Activated gamma-delta T cell treated with anti-CD3 and anti-CD28 coated beads, Interleukin-2, amount 50 U/mL, for 16 hours (primary cell): ENCODE measurements at places on chromosomes 11 and 22.

DNA sequence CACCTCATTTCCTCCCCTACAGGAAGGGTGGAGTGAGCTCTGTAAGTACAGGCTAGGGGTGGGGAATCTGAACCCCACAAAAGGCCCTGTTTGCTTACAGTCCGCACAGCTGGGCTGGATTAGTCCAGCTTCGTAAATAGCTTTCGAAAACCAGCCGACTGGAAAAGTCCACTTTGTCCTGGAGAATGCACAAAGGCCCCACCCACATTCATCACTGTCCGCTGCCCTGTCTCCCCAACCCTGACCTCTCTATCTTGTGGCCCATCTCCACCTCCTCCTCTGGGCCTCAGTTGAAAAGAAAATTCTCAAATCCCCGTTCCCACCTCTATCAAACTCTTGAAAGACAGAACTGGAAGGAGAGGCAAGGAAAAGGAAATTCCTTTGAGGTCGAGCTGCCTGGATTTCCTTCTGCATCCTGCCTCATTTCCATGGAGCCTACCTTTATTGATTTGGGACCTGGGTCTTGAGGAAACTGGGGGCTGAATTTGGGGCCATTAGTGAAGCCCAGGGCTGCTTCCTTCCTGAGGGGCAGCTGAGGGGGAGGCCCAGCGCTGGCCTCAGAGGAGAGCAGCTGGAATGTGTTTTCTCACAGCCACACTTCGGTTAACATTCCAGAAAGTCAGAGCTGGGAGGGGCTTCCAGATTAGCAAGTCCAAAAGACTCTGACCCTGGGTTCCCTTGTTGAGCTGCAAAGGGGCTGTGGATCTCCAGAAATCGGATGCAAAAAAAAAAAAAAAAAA is 147.6 kb downstream of the FBXO7 start:
- no peak for DNase-seq

DNA sequence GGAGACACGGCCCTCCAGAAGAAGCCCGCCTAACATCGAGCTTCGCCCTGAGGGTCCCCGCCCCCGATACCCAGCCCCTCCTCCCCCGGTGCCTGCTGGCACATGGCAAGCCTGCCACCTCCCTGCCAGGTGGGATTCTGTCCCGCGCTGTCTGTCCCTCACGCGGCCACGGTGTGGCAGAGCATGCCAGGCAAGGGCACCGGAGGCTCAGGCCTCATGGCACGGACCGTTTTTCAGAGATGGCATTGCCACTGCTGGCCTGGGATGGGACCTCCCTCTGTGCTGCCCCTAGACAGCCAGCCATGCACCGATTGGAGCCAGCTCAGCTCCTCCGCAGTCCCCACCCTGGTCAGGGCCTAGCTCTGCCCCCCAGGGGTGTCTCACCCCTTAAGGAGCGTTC is 19.4 kb downstream of the MRPL23 start:
- no peak for DNase-seq

- no peak for DNase-seq
These were observed 321.6 kb upstream of the TENM4 start for GRCh38 chr11:79762279-79762921.

DNA sequence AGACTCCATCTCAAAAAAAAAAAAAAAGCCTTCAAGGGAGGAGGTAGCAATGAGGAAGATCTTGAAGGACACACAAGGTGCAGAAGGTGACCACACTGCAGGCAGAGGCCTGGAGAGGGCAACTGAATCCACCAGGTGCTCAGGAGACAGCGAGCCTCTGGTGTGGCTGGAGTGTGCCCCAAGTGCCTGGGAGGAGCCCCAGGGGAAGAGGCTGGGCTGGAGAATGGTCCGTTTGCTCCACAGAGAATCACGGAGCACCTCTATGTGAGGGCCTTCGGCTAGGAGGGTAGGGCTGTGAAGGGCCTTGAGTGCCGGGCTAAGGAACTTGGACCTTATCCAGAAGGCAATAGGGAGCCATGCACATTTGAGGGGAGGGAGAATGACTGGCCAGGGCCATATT is 50.3 kb downstream of the ARRB1 start:
- DNase-seq = no peak

DNA sequence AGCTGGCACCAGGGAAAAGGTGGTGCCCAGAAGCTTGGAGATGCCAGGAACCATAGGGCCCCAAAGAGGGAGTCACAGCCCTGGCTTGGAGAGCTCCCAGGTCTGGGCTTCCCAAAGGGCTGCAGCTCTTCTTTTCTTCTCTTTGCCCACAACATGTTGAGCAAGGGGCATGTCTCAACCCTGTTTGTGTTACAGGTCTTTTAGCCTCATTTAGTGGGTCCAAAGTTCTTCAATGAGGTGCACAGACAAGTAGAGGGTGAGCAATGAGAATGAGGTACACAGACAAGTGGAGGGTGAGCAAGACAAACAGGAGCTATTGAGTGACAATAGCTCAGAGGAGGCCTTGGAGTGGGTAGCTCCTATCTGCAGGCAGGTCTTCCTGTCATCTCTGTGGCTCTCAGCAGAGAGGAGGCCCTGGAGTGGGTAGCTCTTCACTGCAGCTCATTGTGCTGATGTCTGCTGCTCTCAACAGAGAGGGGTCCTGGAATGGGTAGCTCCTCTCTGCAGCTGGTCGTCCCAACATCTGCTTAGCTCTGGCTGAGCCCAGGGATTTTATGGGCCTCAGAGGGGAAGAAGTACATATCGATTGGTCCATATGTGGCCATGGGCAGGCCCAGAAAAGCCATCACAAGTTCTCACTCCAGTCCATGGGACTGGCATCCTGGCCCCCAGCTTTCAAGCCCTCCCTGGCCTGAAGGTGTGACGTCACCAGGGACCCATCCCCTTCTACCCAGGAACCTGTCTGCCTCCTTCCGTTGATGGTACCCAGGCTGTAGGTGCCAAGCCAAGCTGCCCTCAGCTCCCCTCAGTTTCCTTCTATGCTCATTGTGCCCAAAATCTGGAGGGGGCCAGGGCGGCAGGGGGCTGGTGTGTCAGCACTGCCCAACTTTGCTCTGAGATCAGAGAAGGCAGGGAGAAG is 34.9 kb downstream of the WBP2NL start:
- DNase-seq = no peak

GRCh38 chr11:40403321-40403720 is 1056.1 kb downstream of the LRRC4C start:
- no peak for DNase-seq

DNA sequence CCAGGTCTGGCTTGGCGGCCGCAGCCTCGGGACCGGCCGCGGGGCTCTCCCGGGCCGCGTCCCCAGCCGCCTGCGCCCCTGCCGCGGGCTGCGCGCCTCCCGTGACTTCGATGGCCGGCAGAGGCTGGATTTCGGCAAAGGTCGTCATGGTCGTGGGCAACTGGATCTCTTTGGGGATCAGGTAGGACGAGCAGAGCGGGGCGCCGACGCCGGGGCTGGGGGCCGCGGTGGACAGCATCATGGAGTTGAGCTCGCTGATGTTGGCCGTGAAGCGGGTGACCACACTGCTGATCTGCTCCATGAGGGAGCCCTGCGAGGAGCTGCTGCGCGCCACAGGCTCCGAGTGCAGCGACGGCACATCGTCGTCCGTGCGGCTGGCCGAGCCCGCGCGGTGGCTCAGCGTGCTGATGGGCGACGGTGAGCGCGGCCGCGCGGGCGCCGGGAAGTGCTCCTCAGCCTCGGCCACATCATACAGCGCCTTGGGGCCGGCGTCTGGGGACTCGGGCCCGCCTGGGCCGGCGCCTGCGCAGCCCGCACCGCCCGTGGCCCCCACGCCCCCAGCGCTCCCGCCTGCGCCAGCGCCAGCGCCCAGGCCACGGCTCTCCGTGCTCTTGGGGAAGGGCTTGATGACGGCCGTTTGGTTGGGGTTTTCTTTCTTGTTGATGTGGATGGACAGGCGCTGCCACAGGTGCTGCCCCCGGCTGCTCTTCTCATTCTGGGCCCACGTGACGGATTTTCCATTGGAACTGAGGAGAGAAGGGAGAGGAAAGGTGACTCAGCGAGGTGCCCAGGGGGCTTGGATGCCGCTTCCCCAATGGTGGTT is 171.4 kb upstream of the CTSC start:
- no peak for DNase-seq

DNA sequence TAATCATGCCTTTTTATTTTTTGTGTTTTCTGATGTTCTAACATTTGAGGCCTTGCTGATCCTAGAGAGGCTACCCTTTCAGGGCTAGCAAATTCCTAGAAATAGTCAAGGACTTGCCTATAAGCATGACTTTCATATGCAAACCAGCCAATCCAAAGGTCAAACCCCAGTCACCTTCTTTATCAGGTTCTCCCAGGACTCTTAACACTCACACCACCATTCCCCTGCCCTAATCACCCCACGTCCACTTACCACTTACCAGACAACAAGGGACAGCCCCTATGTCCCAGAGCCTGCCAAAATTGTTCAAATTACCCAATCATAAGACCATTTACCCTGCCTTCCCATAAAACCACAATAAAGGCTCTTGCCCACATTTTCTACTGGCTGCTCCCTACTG is 1339.8 kb downstream of the LRRC4C start:
- no peak for DNase-seq

DNA sequence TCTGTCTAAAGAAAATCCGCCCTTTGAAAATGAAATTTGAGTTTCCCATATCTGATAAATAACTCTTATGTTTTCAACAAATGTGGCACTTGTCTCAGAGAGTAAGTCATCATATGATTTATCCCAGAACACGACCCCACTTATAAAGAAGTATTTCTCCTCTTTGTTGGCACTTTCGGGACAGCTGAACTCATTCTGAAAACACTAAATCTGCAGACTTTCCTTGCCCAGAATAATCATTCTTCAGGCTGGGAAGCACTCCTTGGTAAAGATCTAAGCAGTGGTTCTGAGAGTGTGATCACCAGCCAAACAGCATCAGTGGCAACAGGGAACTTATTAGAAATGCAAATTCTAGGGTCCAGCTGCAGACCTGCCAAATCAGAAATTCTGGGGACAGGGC is 532.2 kb upstream of the API5 start:
- DNase-seq = no peak

- no peak for DNase-seq
These were observed 154.2 kb downstream of the LARGE1 start for GRCh38 chr22:33766091-33766490.

DNA sequence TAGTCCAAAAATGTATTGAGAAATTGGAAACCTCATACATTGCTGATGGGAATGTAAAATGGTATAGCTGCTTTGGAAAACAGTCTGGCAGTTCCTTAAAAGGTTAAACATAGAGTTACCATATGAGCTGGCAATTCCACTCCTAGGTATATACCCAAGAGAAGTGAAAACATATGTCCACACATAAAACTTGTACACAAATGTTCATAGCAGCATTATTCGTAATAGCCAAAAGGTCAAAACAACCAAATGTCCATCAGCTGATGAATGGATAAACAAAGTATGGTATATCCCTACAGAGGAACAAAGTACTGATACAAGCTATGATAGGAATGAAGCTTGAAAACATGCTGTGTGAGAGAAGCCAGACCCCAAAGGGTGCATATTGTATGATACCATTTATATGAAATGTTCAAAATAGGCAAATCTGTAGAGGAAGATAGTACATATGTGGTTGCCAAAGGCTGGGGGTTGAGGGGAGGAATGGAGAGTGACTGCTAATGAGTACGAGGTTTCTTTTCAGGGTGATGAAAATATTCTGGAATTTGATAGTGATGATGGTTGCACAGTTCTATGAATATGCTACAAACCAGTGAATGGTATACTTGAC is 85.8 kb downstream of the ZBTB16 start:
- no peak for DNase-seq

DNA sequence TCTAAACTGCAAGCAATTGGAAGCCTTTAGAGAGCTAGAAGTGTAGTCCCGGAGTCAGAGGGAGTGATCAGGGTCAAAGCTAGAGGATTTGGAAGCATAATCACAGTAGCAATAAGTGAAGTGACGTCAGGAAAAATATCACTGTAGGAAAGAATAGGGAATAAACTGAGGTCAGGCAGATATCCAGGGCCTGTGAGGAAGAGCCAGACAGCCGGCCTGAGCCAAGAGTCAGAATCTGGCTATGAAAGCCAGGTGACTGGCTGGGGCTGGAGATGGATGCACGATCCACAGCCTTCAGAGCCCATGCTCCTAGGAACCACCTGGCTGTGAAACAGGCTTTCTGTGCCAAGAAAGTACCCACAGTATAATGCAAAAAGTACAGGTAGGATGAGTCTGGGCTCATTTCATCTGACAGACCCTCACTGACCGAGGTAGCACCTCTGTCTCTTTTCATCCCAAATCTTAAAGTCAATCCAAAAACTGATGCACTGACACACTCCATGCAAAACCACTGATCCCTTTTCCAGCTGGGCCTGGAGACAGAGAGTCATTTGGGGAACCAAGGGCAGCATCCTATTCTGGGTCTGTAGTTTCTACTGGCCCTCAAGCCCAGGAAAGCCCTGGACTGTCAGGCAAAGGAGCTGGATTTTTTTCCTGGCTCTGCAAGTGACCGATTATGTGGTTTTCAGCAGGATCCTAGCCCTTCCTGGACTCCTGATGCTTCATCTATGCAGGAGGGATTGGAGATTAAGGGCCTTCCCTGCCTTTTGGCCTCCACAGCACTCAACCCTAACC is 21.3 kb downstream of the TRIM66 start:
- no peak for DNase-seq

GRCh38 chr11:78651136-78651775 is 76.6 kb upstream of the NARS2 start:
- no peak for DNase-seq

- DNase-seq = no peak
These were observed 1.0 kb downstream of the SYCE3 start for GRCh38 chr22:50561401-50562358.

DNA sequence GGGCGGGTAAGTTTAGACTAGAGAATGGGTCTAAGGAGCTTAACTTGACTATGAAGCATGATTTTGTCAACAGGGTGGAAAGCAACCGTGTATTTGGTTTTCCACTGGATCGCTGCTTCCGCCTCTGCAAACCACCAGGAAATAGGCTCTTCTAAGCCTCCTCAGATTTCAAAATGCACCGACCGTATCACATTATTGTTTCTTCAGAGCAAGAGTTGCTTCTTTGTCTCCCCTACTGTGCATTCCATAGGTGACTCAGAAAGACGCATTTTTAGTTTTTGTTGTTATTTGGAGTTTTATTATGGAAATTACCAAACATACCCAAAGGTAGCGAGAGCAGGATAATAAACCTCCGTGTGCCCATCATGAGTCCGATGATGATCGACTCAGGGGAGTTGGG is 64.3 kb upstream of the RASD2 start:
- DNase-seq = no peak

DNA sequence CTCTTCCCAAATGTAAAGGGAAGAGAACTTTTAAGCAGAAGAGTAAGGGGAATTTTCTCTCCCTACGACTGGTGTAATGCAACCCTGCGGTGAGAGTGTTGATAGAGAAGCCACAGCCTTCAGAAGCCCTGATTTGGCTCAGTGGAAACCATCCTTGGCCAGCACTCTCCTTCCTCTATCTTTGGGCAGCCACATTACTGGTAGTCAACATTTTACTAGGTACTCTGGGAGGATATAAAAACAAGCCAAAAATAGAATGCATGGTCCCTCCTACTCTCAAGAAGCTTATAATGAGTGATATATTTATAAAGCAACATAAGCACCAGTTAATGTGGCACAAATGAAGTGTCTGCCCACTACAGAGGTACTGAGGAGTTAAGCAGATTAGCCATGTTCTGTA is 201.8 kb upstream of the NCAM1 start:
- DNase-seq = no peak

- DNase-seq = no peak
These were observed 9.1 kb downstream of the NRXN2 start for GRCh38 chr11:64713781-64714363.
